Caco-2 (cell line): ENCODE measurements at places on chromosomes 6 and 20. TPM values are rescaled to one million over a fixed set of nuclear protein-coding genes. Genes with fewer than 3 reads are reported as not detected.

DNA sequence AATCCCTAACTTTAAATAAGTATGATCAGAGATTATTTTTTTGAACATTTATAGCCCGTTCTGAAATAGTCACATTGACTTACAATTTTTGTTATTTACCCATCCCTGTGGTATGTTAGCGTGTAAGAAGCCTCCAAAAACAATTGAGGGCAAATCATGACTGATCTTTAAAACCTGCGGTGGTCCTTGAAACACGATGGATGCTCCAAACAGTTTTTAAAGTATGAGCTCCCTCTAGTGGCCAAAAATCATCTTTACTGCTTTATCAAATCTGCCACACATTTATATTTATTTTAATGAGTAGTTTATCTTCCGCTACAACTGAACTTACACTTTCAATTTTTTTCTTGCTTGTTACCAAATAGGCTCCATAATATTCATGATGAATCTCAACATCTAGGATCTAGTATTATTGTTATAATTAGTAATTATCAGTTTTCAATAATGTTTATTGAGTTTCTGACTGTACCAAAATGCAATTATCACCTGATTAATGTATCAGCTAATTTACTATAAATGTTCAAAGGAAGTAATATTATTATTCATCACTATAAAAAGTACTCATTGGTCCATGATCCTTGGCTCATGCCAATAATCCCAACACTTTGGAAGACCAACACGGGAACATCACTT lies 52.2 kb downstream of the MARCKS start:
- DNase-seq, result no peak

- no peak for DNase-seq
Measured at GRCh38 chr20:15342991-15343523, 1005.6 kb upstream of the FLRT3 start.

- DNase-seq, result no peak
Measured at GRCh38 chr20:48627737-48628128, 200.1 kb downstream of the PREX1 start.

DNA sequence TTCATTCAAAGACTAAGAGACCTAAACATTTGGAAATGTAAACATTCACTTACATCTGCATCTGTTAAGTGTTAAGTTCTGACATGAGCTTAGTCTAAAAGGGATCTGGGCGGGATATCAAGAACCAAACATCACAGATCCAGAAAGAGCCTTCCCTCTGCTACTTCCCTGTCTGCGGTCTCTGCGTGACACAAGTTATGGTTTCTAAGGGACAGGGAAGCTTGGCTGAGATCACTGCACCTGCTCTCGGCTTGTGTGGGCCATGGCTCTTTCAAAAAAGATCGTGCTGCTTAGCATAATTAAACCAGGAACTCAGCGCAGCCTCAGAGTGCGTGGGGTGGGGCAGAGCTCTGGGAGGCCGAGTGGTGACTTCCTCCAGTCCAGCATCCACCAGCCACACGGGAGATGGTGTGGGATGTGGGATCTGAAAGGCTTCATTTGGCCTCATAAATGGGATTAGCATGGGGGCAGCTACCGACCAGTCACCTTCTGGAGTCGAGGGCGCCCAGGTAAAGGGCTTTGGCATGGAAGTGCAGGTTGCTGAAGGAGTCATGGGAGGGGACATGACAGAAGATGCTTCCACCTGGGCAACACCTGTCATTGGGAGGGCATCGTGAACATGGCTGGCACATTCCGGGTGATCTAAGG lies 16.7 kb upstream of the RAMACL start:
- DNase-seq, result no peak

The SPATS1 gene
- total RNA-seq, result not detected in 2 replicates
